ENCODE measurements at places on chromosomes 3 and 15. TPM values are rescaled to one million over a fixed set of nuclear protein-coding genes. Genes with fewer than 3 reads are reported as not detected.

Gene CLSTN2
- not detected for total RNA-seq

Gene ARHGAP31
- total RNA-seq, result 4.2 TPM

Gene PAK6
- 0.22 TPM for total RNA-seq

Gene FETUB
- not detected for total RNA-seq

Gene EPHB1
- total RNA-seq, result 8.1 TPM

Gene KCNMB3
- total RNA-seq, result 1.0 TPM

Gene CFAP92
- not detected for total RNA-seq

Measured in T-helper 1 cell treated with Interleukin-12 subunit alpha and Interleukin-12 subunit beta and Interleukin-4 antibody, amounts not matched to agents 30 ng/mL and 1 ng/mL, for 36 hours (primary cell).